GM12892 (cell line): ENCODE measurements at places on chromosomes 12 and 14.

DNA sequence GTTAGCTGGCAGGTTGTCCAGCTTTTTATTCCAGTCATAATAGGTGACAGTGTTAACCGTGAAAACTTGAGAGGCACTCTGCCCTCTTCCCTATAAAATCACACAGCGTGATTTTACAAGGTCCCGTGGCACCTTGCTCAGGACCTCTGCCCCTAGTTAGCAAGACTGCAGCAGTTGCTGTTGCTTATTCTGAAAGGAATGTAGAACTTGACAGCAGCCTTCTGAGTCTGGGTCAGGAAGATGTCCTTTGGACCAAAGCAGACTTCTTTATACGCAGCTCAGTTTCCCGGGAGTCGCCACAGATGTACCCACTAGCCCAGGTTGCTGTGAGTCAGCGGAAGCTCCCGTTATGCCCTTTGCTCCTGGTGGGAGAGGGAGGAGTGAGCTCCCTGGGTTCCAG, 13.2 kb downstream of the PRKAB1 start:
- no peak for DNase-seq

GRCh38 chr12:50571786-50572185, 67.0 kb downstream of the DIP2B start:
- DNase-seq = no peak

GRCh38 chr12:130478786-130479185, 141.1 kb downstream of the PIWIL1 start:
- DNase-seq = no peak

GRCh38 chr12:125873016-125873415, 807.8 kb downstream of the AACS start:
- no peak for DNase-seq

DNA sequence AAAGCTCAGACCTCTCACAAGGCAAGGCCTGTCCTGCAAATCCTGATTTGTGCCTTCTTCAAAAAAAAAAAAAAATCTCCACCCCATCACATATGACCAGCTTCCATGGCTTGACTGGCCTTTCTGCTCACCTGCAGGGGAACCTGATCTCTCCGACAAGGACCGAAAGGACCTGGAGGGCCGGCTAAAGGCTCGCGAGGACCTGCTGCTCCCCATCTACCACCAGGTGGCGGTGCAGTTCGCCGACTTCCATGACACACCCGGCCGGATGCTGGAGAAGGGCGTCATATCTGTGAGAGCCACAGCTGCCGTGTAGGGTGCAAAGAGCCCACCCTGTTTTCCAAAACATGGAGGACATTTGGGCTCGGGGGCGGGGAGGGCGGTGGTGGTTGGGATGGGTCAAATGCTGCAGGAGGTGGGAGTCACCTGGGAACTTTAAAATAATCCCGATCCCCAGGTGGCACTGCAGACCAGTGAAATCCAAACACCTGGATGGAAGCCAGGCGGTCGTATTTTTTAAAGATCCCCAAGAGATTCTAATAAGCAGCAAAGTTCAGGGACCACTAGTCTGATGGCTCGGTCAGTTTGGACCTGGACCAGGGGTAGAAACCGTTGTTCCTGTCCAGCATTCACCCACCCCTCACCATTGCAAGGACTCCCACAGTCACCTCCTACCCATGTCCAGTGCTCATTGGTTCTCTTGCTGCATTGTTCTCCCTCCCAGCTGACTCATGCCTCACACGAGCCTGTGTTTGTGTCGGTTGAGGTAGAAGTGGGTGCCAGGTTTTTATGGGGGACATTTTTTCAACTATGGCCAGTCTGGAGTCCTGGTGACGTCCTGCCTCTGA, 44.8 kb downstream of the FOXN4 start:
- peak; percentile 82 for DNase-seq

DNA sequence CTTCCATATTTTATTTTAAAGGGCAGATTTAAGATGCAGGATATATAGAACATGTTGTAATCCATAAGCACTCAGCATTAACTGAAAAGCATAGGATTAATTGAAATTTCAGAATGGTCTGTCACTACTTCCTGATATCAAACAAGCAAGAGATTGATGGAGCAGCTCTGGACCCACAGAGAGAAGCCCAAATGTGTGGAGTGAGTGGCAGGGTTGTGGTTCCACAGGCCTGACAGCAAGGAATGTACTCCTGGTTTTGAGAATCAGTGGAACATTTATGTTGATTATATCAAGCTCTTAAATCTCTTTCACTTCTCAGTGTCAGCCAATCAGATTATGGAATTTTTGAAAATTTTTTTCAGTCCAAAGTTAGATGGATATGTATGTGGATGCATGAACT, 267.6 kb upstream of the PRICKLE1 start:
- DNase-seq = no peak

DNA sequence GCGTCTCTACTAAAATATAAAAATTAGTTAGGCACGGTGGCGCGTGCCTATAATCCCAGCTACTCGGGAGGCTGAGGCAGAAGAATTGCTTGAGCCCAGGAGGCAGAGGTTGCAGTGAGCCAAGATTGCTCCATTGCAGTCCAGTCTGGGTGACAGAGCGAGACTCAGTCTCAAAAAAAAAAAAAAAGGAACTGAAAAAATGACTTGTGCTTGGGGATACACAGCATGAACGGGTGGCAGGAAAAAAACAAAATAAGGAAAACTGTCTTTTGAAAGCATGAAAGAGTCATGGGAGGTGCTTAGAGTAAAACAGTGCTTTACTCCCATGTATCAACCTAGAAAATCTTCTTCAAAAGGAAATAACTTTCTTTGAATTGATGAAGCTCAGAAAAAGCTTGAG, 80.8 kb downstream of the TMTC1 start:
- no peak for DNase-seq

DNA sequence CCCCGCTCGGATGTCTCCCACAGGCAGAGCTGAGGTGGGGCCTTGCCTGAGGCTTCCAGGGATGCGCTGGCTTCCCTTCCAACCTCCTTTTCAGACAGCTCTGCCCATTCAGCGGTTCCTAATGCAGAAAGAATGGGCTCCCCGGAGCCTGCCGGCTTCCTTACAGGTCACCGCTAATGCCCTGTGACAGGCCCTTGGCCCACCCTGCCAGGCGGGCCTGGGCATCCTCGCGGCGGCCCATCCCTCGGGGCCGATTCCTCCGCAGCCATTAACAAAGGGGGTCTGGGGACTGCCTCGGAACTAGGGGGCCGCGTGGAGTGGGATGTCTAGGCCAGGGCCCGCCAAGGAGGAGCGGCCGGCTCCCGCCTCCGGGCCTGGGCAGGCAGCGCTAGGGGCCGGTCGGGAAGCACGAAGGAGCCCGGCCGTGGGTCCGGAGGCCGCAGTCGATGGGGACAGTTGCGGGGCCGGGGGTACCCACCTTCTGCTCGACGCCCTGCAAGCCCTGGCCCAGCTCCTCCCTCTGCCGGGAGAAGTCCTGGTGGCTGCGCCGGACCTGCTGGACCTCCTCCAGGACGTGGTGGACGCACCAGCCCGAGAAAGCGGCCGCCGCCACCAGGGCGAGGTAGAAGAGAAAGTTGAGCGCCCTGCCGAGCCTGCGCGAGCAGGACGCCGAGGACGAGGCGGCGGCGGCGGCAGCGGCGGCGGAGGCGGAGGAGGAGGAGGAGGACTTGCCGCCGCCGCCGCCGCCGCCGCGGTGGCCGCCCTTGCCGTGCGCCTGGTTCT, 738 bp downstream of the CKAP4 start:
- DNase-seq = peak; percentile 60

- DNase-seq = no peak
Measured at GRCh38 chr14:61997161-61997560, 234.9 kb downstream of the SNAPC1 start.
